CD4-positive, alpha-beta T cell treated with Interleukin-17A for 1 hour (primary cell): ENCODE measurements at places on chromosomes 11 and 22.

DNA sequence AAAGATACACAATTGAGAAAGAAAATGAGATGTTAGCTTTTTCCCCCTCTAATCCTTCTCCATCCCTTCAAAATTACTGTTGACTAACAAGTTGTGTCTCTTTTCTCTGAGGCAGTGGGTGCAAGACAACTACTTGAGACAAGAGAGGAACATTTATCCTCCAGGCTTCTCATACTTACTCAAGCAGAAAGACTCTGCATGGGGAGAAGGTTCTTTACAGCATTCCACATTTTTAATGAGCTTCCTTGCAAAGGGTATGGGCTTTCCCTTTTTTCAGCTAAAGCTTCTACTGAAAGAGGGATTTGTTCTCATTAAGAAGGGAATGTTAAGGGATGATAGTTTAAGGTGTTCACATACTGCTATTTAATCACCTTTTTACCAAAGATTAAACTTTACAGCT is 47.8 kb downstream of the PAX6 start:
- DNase-seq = no peak

GRCh38 chr11:33271059-33271458 is 13.9 kb downstream of the HIPK3 start:
- DNase-seq = no peak

DNA sequence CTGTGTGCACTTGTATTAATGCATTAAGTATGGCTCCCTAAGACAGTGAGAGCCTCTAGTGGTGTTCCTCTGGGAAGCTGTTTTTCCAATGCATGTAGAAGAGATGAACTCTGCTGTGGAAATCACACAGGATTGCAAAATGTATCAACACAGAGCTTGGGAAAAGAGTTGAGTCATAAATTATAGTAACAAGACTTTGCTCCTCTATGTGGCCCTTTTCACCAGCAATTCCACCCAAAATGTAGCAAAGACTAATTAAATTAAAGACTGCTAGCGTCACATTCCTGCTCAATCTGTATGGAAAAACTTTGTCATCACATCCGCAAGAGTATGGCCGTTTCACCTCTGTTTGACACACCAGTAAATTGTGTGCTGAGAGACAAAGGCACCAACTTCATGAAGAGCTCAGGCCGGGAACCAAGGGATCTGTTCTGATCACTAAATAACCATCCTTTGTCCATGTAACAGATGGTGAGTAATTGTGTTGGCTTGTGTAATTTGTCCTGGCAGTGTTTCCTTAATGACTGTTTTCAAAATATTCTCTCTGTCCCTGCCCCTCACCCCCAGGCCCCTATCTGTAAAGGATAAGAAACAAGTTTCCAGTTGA is 209.2 kb upstream of the SORL1-AS1 start:
- DNase-seq = no peak

GRCh38 chr11:46134540-46134939 is 13.3 kb upstream of the PHF21A start:
- no peak for DNase-seq

GRCh38 chr11:45650166-45651095 is 15.0 kb downstream of the CHST1 start:
- no peak for DNase-seq

- peak; percentile 59 for DNase-seq
Measured at GRCh38 chr11:43944761-43945311, 2.4 kb downstream of the C11orf96 start.

DNA sequence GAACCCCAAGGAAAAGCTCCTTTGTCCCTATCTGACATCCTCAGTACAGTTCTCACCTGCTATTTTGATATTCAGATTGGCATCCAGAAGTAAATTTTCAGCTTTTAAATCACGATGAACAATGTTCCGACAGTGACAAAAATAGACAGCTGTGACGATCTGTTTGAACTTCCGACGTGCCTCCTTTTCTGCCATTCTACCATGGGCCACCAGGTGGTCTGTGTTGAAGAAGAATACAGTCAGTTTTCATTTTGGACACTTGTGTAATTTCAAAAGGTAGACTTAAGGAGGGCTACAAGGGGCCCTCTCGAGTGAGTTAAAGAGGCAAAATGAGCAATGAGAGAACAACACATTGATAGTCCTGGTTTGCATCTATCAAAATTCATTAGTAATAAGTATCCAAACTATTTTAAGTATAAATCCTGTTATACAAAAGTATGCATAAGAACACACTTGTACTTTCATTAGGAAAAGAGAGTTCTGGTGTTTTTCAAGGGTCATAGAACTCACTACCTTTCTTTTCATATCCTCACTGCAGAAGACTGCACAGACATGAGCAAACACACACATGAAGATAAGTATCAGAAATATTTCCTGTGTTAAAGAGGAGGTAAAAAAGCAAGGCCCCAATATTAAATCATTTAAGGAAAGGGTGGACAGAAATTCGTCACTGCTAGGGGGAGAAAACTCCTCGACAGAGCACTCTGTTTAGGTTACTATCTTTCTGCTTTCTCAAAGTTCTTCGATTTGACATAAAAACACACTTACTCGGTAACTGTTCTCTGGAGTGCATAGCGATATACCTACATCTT is 89.9 kb upstream of the APOA1 start:
- peak; percentile 79 for DNase-seq

DNA sequence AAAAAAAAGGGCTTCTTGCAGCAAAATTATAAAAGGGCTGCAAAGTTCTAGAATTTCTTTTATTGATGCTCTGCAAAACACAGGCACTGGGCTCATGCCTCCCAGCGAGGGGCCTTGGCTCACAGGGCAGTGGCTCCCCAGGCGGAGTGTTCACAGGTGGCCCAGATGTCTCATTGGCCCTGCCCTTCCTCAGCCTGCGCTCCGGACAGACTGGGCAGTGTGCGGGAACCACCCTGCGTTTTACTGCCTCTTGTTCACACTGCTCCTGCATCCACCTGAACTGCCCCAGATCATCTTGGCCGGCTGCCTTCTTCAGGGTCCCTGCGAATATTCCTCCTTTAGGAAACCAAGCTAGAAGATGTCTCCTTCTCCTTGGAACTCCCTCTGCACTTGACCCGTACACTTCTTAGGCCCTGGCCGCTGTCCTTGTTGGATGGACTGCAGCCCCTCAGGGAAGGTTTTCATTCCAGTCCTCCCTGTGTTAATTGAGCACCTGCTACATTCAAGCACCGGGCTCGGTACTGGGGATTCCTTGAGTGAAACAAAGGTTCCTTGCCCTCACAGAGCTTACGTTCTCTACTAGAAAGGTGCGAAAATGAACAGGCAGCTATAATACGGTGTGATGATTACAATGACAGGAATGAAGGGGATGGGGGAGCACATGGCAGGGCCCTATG is 4.5 kb downstream of the TUBA8 start:
- DNase-seq = no peak

GRCh38 chr11:128757235-128757711 is 63.4 kb downstream of the FLI1 start:
- peak; percentile 83 for DNase-seq
